ENCODE measurements at places on chromosomes 11 and 22. TPM values are rescaled to one million over a fixed set of nuclear protein-coding genes. Genes with fewer than 3 reads are reported as not detected.

The VWA5A gene
- 1.4 TPM for total RNA-seq

The LRRC55 gene
- not detected for total RNA-seq

The GPR83 gene
- total RNA-seq = 0.10 TPM

- no peak for DNase-seq
Measured at GRCh38 chr22:36584666-36585065, 55.7 kb upstream of the EIF3D start.

DNA sequence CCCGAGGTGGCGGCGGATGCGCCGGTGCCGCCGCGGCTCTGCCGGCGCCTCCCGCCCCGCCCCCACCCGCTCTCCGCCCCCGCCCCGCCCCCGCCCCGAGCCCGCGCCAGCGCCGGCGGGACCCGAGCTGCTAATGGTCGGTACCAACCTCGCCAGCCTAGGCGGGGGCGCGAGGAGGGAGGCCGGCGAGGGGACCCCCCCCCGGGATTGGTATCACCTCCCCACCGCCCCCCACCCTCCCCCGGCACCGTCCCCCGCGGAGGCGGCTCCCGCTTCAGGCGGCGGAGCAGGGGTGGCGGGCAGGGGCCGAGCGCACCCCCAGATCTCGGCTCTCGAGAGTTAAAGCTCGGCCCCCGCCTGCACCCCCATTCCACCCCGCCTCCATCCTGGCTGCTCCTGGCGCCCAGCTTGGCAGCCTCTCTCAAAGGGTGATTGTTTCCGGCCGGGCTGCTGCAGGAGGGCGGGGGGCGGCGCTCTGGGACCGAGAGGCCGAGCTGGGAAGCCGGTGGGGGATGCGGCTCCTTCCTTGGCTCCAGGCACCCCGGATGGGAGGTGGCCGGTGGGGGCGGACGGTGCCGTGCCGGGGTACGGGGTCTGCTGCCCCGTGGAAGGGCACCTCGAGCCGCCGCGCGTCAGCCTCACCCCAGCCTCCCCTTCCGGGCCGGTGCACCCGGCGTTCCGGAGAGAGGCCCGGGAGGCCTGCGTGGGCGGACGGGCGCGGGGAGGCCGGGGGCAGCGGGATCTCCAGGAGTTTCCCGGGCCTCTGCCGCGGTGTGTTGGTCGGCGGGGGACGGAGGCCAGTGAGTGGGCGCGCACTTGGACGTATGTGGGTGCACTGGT, at the start of gene B3GAT1:
B3GAT1 (minus strand) TSS at position 40 of the 840 bp plus-strand sequence. CDS start 24,583 bp downstream, outside the sequence.
- no peak within 1 kb of the TSS for H3K4me3 ChIP-seq
- no peaks in the 10 kb centered on the region for H3K4me1 ChIP-seq
- no peak for DNase-seq
- H3K27ac ChIP-seq = no peak within 1 kb of the TSS

GRCh38 chr11:84870486-84870885, 756.7 kb downstream of the DLG2 start:
- no peaks in the 10 kb centered on the region for H3K27me3 ChIP-seq
- no peaks in the 10 kb centered on the region for H3K36me3 ChIP-seq
- H3K4me3 ChIP-seq = no peak overlapping the region
- no peak overlapping the region for H3K27ac ChIP-seq
- no peak for DNase-seq

- H3K4me3 ChIP-seq = no peak overlapping the region
- peaks cover 4% of the 10 kb centered on the region for H3K4me1 ChIP-seq
- no peaks in the 10 kb centered on the region for H3K27me3 ChIP-seq
- no peak overlapping the region for H3K27ac ChIP-seq
- DNase-seq = no peak
- H3K36me3 ChIP-seq = peaks cover 39% of the 10 kb centered on the region
Measured at GRCh38 chr11:117281159-117281558, 10.0 kb upstream of the BACE1-AS start.

- H3K4me1 ChIP-seq = no peaks in the 10 kb centered on the region
- H3K4me3 ChIP-seq = no peak overlapping the region
- no peaks in the 10 kb centered on the region for H3K36me3 ChIP-seq
- peaks cover 1% of the 10 kb centered on the region for H3K27me3 ChIP-seq
- no peak overlapping the region for H3K27ac ChIP-seq
Measured at GRCh38 chr11:70002433-70002832, 75.7 kb upstream of the ANO1 start.

GRCh38 chr22:42335839-42336378, 65.5 kb upstream of the TCF20 start:
- H3K4me1 ChIP-seq = no peaks in the 10 kb centered on the region
- no peak overlapping the region for H3K27ac ChIP-seq
- H3K36me3 ChIP-seq = no peaks in the 10 kb centered on the region
- peaks cover 48% of the 10 kb centered on the region for H3K27me3 ChIP-seq
- DNase-seq = no peak

DNA sequence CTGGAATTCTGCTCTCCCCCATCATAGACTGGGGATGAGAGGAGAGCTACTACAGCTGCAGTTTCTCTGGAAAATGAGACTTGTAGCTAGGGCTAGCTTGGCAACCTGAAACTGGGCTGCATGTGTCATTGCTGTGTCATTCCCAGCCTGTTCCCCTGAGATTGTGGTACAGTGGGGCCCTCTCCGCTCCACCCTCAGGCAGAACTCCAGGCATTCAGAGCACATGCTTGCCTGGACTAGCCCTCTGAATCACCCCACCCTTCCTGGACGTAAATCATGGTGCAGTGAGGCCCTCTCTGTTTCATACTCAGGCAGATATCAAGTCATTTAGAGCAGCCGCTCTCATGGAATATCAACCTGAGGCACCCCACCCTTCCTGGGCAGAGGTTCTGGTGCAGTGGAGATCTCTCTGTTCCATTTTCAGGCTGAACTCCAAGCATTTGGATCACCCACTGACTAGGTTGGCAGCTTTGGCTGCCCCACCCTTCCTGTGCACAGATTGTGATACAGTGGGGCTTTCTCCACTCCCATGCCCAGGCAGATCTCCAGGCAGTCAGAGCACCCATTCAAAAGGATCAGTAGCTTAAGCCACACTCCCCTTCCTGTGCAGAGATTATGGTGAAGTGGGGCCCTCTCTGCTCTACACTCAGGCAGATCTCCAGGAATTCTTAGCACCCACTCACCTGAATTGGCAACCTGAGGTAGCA, 274.4 kb downstream of the C11orf87 start:
- DNase-seq = no peak
- H3K4me3 ChIP-seq = no peak overlapping the region
- H3K27ac ChIP-seq = no peak overlapping the region
- H3K27me3 ChIP-seq = no peaks in the 10 kb centered on the region
- no peaks in the 10 kb centered on the region for H3K4me1 ChIP-seq

Data from HepG2 (cell line).